ENCODE measurements at places on chromosomes 3 and 15. TPM values are rescaled to one million over a fixed set of nuclear protein-coding genes. Genes with fewer than 3 reads are reported as not detected.

- no peaks in the 10 kb centered on the region for H3K4me1 ChIP-seq
- no peak for DNase-seq
- H3K27ac ChIP-seq = no peak overlapping the region
- no peaks in the 10 kb centered on the region for H3K27me3 ChIP-seq
- no peaks in the 10 kb centered on the region for H3K36me3 ChIP-seq
Measured at GRCh38 chr15:58401991-58402649, 29.7 kb upstream of the LIPC start.

- peak overlapping the region; percentile 14 for H3K4me3 ChIP-seq
- no peak for DNase-seq
- no peak overlapping the region for H3K27ac ChIP-seq
- H3K4me1 ChIP-seq = no peaks in the 10 kb centered on the region
- H3K27me3 ChIP-seq = no peaks in the 10 kb centered on the region
Measured at GRCh38 chr3:72848703-72849081, 447 bp upstream of the SHQ1 start.

DNA sequence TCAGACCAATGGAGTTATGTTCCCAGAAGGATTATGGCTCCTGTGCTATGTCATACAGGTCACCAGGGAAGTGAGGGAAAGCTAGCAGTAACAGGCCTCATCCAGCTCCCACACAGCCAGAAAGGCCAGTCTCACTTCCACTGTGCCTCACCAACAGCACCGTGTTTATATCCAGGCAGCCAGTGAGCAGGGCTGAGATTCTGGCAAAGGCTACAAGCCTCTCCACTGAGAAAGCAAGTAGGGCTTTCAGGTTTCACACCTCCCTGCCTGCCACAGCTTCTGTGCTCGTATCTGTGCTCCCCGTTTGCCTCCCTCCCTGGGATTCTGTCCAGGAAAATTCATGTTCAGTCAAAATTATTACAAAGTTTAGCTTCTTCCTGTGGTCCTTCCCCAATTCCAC, 14.9 kb upstream of the CFAP20DC start:
- no peak overlapping the region for H3K4me3 ChIP-seq
- no peak overlapping the region for H3K27ac ChIP-seq
- DNase-seq = no peak
- no peaks in the 10 kb centered on the region for H3K4me1 ChIP-seq
- no peaks in the 10 kb centered on the region for H3K36me3 ChIP-seq

GRCh38 chr15:78978601-78979179, 33.8 kb upstream of the CTSH start:
- H3K36me3 ChIP-seq = no peaks in the 10 kb centered on the region
- H3K27ac ChIP-seq = no peak overlapping the region
- H3K4me1 ChIP-seq = no peaks in the 10 kb centered on the region
- H3K27me3 ChIP-seq = no peaks in the 10 kb centered on the region
- DNase-seq = no peak

DNA sequence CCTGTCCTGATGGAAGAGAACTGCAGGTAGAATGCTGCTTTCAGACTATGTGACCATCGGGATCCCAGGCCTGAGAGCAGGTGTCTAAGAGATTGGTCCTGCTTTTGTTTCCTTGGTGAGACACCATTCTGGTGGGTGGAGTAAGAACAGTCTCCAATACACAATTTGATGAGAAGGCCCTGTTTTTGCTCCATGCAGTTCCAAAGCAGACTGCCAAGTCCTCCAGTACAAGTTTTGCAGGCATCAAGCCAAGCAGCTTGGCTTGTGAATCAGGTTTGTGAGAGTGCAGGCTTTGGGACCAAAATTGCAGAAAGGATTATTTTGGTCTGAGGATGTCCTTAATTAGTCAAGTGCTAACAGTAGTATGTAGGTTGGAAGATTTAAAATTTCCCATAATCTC, 381.6 kb downstream of the FOXP1 start:
- H3K4me1 ChIP-seq = peaks cover 5% of the 10 kb centered on the region
- no peak overlapping the region for H3K4me3 ChIP-seq
- peak; percentile 83 for DNase-seq

DNA sequence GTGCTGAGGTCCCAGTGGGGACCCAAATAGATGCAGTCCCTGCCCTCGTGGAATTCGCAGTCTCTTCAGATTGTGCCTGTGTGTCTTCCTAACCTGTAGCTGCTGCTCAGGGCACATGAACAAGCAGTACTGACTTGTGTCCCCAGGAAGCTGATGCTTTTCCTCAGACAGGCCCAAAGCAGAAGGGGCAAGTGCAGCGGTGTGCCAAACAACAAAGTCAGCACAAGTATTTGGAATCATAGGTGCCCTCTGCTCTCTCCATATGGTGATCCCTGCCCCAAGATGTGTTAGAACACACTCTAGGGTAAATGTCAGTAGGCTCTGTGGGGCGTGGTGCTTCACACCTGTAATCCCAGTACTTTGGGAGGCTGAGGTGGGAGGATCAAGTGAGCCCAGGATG, 21.9 kb downstream of the BHLHE40 start:
- no peak overlapping the region for H3K4me3 ChIP-seq
- DNase-seq = no peak
- H3K4me1 ChIP-seq = no peaks in the 10 kb centered on the region
- H3K27me3 ChIP-seq = no peaks in the 10 kb centered on the region
- H3K36me3 ChIP-seq = no peaks in the 10 kb centered on the region

DNA sequence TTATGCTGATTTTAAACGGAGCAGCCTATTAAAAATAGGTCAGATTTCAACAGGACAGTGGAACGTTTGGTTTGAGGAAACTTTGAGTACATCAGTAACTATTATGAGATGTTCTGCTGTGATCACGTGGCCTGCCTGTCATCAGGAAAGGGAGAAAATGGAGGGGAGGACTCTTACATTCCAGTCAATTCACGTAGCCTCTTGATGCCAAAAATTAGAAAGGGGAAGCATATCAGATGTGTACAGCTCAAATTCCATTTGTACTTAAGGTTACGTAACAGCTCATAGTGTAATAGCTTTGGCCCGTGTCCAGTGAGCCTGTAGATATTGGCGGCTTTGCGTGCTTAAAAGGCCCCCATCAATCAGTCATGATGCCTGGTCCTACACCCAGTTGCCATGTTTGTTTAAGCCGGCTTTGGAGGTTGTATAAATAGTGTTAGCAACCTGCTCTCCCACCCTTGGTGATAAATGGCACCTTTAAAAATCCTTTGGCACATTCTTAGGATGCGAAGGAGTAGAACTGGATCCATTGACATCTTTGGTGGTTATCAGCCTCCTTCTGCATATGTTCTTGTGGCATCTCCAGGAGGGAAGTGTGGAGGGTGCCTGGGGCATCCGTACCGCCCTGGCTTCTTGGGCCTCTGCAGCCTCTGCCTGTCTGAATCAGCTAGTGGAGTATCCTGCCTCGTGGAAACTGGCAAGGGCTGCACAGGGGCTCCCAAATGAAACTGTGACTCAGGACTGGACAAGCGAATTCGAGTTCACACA, 163.9 kb downstream of the THSD4 start:
- peak; percentile 85 for DNase-seq
- H3K4me1 ChIP-seq = peaks cover 5% of the 10 kb centered on the region
- H3K4me3 ChIP-seq = no peak overlapping the region
- peak overlapping the region; percentile 72 for H3K27ac ChIP-seq
- H3K36me3 ChIP-seq = no peaks in the 10 kb centered on the region
- H3K27me3 ChIP-seq = no peaks in the 10 kb centered on the region

DNA sequence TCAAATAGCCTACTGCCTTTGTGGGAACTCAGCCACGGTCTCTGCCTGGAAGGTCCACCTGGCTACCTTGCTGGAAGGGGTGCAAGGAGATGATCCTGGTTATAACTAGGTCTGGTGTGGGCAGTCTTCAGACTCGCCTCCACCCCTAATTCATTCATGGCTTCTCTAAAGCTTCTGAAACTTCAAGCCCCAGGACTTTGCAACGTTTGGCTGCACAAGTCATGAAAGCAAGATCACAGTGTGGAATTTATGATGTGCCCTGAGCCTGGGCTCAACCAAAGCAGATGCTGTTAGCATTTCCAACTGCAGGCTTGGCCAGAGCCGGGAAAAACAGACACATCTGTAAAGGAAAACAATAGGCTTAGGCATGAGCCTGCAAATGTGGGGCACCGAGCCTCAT, 200.4 kb upstream of the WNT5A start:
- H3K27ac ChIP-seq = no peak overlapping the region
- no peak overlapping the region for H3K4me3 ChIP-seq
- no peaks in the 10 kb centered on the region for H3K4me1 ChIP-seq
- H3K27me3 ChIP-seq = no peaks in the 10 kb centered on the region
- no peak for DNase-seq
- no peaks in the 10 kb centered on the region for H3K36me3 ChIP-seq

DNA sequence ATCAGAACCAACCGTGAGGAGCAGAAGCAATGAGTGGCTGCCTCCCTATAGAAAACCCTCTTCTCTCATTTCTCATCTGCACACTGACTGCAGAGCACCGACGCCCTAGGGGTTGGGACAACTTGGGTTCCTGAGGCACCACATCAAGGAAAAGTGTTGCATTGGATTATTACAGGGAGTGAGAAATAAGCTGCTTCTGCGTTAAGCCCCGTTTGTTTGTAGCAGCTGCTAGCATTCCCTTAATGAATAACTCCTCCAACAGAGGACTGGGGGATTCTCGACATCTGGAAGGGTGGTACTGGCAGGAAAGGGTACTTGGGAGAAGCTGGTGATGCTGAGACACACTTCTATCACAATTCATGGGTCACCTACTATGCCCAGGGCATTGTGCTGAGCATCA, 25.3 kb upstream of the AGBL1 start:
- no peaks in the 10 kb centered on the region for H3K27me3 ChIP-seq
- DNase-seq = no peak
- no peak overlapping the region for H3K4me3 ChIP-seq

GRCh38 chr15:41997845-41998244, 23.0 kb downstream of the PLA2G4E start:
- no peak overlapping the region for H3K27ac ChIP-seq
- H3K4me3 ChIP-seq = no peak overlapping the region
- no peaks in the 10 kb centered on the region for H3K27me3 ChIP-seq
- peak; percentile 40 for DNase-seq
- no peaks in the 10 kb centered on the region for H3K4me1 ChIP-seq

GRCh38 chr3:111321786-111322185, 220.2 kb upstream of the CD96 start:
- no peaks in the 10 kb centered on the region for H3K4me1 ChIP-seq
- H3K4me3 ChIP-seq = no peak overlapping the region
- H3K27ac ChIP-seq = no peak overlapping the region
- no peaks in the 10 kb centered on the region for H3K27me3 ChIP-seq
- no peaks in the 10 kb centered on the region for H3K36me3 ChIP-seq
- no peak for DNase-seq

DNA sequence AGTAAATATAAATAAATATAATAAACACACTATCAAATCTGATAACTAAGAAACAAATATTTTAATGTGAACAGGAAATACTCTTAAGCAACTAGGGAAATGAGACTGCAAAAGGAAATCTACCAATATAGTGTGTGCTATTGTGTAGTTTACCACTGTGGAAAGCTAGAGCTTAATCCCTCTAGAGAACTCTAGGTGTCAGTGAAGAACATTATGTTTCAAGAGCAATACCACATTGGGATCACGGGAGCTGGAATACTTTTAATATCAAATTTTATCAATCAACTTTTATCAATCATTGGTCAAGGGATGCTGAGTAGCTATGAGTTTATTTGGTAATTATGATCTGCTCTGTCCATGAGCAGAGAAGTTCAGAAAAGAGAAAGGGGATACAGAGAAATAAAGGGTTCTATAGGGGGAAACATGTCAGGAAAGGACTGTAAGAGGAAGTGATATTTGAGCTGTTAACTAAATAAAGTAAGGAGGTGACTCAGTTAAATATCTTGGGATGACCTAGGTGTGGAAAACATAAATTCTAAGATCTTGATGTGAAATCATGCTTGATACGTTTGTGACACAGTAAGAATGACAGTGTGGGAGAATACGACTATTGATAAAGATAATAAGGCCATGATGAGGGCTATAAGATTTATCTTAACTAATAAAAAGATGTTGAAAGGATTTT, 762.2 kb upstream of the ALCAM start:
- DNase-seq = no peak
- no peaks in the 10 kb centered on the region for H3K36me3 ChIP-seq
- no peaks in the 10 kb centered on the region for H3K27me3 ChIP-seq
- no peaks in the 10 kb centered on the region for H3K4me1 ChIP-seq

GRCh38 chr15:79923079-79923514, 26.3 kb upstream of the MTHFS start:
- no peaks in the 10 kb centered on the region for H3K4me1 ChIP-seq
- no peaks in the 10 kb centered on the region for H3K27me3 ChIP-seq
- H3K27ac ChIP-seq = peak overlapping the region; percentile 84

GRCh38 chr3:13832130-13832529, 47.7 kb downstream of the WNT7A start:
- H3K27me3 ChIP-seq = no peaks in the 10 kb centered on the region
- no peak for DNase-seq
- no peak overlapping the region for H3K27ac ChIP-seq
- H3K4me3 ChIP-seq = no peak overlapping the region
- no peaks in the 10 kb centered on the region for H3K4me1 ChIP-seq

DNA sequence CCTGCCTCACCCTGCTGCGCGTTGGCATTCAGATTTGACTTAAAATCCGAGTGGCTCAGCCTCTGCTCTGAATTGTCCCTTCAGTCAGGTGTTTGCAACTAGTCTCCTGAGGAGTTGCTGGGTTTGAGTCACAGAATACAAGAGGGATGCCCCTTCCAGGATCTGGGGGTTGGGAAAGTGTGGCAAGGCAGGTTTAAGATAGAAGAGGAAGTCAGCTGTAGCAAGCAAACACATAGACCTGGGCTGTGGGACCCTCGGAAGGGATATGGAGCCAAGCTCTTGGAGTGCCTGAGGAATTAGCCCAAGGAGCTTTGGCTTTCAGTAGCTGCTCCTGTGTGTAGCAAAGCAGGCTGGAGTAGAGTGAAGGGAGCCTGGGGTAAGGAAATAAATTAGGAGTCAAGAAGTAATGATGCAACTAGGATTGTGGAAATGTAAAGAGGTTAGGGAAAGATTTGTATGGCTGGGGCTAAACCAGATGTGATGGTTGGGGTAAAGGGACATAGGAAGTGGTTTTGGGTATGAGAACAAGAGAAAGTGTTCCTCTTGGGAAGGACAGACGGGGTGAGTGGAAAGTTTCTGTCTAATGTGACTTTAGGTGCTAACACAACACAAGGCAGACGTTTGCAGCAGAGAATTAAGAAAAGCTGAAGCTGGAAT, 41.2 kb downstream of the RAB7A start:
- no peaks in the 10 kb centered on the region for H3K27me3 ChIP-seq
- H3K36me3 ChIP-seq = no peaks in the 10 kb centered on the region
- H3K4me1 ChIP-seq = peaks cover 9% of the 10 kb centered on the region
- H3K4me3 ChIP-seq = no peak overlapping the region

DNA sequence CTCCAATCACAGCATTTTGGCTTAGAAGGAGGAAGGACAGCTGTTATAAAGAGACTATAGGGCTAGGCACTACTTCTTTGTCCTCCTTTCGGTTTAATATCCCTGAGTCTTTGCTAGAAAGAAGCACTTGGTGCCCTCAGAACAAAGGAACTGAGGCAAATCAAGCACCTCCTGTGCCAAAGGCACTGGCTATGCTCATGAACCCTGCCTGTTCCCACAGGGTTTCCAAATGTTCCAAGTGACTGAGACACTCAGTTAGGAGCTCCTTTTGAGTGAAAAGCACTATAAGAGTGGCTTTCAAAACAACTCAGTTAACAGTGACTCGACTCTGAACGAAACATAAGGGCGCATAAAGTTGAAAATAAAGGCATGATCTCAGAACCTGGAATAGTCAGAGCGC, 25.0 kb downstream of the TBC1D2B start:
- no peak overlapping the region for H3K27ac ChIP-seq
- peaks cover 4% of the 10 kb centered on the region for H3K36me3 ChIP-seq
- DNase-seq = no peak
- no peaks in the 10 kb centered on the region for H3K4me1 ChIP-seq

The PLXNB1 gene
- total RNA-seq = 115 TPM

The GPR171 gene
- 1.2 TPM for total RNA-seq

The SMAD3 gene
- total RNA-seq = 90.8 TPM

The BUB1B gene
- 5.0 TPM for total RNA-seq

The NR2F2 gene
- total RNA-seq = 102 TPM

The ATRIP gene
- total RNA-seq = 5.0 TPM

The APOD gene
- total RNA-seq = 301 TPM

The KCNMB3 gene
- 3.6 TPM for total RNA-seq

The SERINC4 gene
- total RNA-seq = not detected

The CAMK2N2 gene
- total RNA-seq = 0.26 TPM
